ENCODE measurements at places on chromosomes 3 and 15. TPM values are rescaled to one million over a fixed set of nuclear protein-coding genes. Genes with fewer than 3 reads are reported as not detected.

The CBLB gene
- total RNA-seq, result 9.1 TPM

DNA sequence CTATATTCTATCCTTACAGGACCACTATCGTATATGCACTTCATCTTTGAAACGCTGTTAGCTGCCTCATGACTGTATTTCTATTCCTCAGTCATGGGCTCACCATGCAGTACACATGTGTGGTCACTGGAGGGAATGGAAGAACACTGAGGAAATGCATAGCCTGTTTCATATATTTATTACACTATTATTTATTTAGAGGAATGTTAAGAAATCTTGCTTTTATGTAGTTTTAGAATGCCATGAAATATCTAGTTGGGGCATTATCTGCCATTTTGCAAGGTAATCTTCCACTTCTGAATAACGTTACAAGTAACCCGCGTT, 155.7 kb downstream of the IGF1R start:
- DNase-seq, result no peak

GRCh38 chr3:54515441-54516213, 393.3 kb downstream of the CACNA2D3 start:
- DNase-seq, result no peak

DNA sequence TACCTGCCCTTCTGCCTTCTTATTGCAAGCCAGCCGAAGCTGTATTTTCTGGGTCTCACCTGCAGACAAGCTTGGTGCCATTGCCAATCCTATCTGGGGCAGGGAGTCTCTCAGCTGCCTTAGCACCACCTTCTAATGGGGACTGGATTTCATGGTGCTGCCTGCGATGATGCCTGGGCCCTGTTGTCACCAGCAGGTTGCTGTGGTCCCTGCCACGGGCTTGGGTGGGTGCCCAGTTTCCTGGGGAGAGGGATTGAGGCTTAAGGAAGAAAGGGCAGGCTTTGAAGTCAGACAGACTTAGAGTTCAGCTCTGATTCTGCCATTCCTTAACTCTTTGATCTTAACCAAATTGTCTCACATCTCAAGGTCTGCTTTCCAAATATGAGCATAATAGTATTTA, 87.4 kb upstream of the CD96 start:
- no peak for DNase-seq

- no peak for DNase-seq
Measured at GRCh38 chr3:144488927-144489326, 517.3 kb downstream of the DIPK2A start.

Data from dermis microvascular lymphatic vessel endothelial cell (primary cell).